ENCODE measurements at places on chromosomes 3 and 15.
A peak's percentile ranks its signal among the peaks of the same experiment; 100 is the strongest.

DNA sequence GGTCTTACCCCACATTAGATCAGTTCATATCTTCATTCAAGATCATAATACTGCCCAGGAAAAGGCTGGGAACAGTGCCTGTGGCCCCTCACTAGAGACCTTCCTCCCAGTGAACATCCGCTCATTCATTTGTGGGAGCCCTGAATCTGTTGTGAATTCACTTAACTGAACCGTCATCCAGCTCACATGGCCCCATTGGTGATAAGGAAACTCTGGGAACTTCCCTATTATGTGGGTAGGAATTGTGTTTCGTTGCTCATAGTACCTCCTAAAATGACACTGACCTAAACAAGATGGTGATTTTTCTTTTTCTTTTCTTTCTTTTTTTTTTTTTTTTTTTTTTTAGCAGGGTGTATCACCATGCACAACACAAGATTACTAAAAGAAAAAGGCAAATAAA is 6.8 kb upstream of the MESP2 start:
- DNase-seq: no peak

- no peak for DNase-seq
These were observed 541.1 kb downstream of the NLGN1 start for GRCh38 chr3:173938616-173939015.

DNA sequence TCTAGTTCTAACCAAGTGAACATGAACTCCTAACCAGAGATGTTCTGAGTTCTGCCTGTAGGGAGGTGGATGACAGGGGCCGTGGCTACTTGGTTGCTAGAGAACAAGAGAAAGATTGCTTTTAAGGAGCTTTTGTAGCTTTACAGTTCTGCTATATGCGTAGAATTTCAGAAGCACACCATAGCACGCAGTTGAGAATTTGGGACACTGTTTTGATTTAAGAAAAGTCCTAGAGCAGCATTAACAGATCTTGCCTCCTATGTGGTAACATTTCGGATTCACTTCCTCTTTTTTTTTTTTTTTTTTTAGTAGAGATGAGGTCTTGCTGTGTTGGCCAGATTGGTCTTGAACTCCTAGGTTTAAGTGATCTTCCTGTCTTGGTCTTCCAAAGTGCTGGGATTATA is 181.7 kb downstream of the TCF12 start:
- DNase-seq: no peak

DNA sequence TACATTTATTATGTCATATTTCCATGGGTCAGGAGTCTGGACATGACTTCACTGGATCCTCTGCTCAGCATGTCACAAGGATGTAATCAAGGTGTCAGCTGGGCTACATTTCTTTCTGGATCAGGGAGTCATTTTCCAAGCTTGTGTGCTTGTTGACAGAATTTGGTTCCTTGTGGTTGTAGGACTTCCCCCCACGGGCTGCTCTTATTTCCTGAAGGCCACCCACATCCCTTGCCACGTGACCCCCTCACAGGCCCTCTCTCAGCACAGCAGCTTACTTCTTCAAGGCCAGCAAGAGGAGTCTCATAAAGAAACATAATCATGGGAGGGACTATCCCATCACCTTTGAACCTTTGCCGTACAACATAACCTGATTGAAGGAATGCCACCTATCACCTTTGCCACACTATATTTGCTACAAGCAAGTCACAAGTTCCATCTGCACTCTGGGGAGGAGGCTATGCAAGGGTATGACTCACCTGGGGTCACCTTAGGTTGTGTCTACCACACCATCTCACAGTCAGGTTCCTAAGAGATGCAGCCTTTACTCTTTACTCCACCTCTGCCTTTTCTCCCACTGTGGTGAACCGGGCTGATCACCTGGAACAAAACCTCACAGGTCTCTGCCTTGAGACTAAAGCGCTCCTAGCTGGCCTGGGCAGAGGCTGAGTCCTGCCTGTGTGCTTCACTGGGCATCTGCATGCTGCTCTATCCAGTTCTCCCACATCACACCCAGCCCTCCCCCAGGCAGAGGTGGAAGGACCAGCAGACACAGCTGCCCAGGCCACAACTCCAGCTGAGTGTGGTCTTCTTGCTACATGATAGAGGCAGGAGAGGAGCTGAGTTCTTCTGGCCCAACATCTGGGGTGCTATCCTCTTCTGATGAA is 13.5 kb downstream of the RAB6B start:
- no peak for DNase-seq

DNA sequence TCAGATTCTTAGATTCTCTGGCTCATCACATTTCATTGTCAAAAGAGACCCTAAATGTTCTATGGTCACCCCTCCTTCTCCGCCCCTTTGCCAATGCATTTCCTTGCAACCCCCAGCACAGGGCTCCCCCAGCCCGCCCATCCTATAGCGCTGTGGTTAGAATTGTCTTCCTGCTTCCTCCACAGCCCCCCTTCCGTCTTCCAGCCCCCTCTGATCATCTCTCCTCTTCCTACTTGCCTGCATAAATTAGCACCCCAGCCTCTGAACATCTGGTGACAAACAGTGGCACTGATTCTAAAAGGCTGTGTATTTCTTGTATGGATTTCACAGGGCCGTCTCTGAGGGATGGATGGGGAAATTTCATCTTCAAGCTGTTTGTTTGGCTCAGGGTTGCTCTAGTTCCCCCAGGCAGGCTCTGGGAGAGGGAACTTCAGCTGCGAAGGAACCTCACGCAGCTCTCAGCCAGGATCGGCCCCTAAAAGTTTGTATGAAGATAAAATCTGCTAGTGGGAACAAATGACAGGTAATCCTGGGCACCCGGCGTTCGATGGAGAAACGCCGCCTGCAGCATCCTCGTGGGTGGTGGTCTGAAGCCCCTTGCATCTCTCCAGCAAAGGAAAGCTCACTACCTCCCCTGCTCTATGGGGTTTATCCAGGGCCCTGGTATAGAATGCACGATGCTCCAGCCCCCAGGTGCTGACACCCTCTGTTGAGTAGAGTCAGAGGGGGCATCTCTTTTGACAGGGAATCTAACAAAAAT is 83.0 kb downstream of the WNT7A start:
- DNase-seq: no peak

- DNase-seq: no peak
These were observed 326.3 kb downstream of the UACA start for GRCh38 chr15:70437089-70437488.

DNA sequence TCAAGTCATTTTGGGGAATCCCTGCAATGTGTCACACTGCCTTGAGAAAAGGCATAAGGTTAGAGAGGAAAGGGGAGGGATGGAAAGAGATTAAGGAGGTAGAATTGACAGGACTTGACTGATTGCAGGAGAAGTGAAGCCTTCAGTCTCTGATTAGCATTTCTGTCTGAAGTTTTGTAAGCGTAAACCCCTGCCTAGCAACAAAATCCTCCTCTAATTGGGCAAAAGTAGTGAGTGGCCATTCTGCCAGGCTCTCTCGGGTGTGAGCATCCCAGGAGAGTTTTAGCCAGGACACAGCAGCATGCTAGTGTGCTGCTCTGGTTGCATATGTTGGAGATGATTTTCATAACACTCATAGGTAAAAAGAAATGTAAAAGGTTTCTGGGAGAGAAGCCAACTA is 117.0 kb upstream of the MRPL3 start:
- DNase-seq: no peak

DNA sequence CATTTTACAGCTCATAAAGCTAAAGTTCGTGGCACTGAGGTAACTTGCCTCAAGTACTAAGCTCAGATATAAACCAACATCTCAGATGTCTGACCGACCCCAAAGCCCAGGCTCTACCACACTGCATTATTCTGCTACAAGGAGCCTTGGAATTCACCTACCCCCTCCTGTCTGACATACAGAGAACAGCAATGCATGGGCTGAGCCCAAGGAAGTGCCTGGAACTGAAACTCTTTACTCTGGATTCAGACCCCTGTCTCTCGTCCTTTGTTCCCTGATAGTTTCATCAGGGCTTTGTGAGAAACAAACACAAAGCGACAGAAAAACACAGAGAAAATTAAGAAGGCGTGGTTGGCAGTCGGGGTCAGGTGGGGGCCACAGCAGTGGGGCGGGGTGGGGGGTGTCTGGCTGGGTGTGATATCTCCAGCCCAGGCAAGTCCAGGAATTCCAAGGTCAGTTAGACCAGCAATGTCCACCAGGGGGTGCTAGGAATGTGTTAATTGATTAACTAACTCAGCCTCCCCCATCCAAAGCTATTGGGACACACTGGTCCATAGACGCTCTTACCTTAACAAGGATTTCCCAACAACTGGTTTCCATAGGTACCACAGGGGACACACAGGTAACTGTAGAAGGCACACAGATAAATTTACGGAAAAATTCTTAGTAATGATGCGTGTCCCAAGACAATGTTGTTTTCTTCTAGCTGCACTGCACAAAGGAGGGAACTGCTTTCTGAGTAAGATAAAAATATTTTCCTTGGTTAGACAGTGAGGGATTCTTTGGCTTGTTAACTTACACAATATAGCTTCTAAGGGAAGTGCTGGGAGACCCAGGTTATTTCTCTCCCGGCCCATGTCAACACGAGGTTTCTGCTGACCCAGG is 18.8 kb upstream of the SSUH2 start:
- peak; percentile 10 for DNase-seq

GRCh38 chr3:178454726-178455125 is 81.5 kb upstream of the KCNMB2 start:
- DNase-seq: no peak

- no peak for DNase-seq
These were observed 76.8 kb upstream of the ARL6 start for GRCh38 chr3:97687734-97688133.

GRCh38 chr15:54599386-54599785 is 597.4 kb downstream of the RSL24D1 start:
- no peak for DNase-seq

DNA sequence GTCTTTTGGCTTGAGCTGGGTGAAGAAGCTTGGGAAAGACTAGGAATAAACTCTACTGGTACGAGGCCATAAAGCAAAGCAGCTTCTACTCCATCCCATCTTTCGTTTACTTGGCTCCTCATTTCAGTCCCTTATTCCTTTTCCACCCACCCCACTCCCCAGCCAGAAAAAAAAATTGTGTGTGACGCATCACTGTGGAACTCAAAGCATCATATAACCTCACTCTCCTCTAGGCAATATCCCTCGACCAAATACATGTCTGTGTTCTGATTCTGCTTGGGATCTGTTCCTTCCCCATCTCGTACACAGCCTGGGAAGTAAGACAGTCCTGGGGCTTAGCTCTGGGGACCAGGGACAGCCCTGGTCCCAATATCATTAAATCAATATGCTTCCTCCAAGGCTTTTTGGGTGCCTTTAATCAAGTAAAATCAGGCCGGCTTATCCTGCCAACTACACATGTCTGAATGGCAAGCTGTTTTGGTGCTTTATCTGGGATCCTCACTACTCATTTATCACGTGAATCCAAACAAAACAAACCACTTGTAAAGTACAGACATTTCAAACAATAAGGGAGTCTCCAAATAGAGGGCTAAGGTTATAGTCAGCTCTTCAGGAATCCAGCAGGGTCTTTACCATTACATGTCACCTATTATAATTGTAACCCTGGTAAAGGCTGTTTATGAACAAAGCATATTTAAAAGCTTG is 74.9 kb upstream of the ZBED2 start:
- DNase-seq: no peak

- no peak for DNase-seq
These were observed 6.2 kb upstream of the ISLR2 start for GRCh38 chr15:74124196-74124595.

GRCh38 chr15:36666228-36666905 is 86.9 kb downstream of the CDIN1 start:
- no peak for DNase-seq

DNA sequence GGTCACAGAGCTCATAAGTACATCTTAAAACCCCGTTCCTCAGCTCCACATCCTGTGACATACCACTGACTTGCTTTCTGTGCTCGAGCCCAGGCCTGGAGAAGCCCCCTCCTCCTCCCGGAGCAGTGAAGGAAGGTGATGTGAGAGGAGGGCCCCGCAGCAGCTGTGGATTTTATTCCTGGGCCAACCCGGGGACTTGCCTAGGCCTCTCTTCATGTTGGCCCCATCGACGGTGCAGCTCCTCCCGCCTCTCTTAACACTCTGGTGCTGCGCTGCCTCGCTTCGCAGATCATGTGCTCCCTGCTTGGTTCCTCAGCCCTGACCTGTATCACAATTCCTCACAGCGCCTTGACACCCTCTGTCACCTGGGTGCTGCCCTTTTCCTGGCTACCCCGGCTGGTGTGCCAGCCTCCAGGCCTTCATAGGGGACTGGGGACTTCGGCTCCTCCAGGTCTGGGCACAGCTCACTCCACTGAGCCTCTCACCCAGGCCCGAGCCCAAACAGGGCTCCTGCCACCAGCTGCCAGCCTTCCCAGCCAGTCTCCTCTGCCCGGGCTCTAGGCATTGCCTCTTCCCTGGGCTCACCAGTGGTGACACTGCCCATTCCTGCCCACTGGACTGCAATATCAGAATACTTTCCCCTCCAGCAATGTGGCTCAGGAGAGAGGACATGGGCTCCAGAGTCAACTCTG is 21.5 kb downstream of the MAGEF1 start:
- no peak for DNase-seq

DNA sequence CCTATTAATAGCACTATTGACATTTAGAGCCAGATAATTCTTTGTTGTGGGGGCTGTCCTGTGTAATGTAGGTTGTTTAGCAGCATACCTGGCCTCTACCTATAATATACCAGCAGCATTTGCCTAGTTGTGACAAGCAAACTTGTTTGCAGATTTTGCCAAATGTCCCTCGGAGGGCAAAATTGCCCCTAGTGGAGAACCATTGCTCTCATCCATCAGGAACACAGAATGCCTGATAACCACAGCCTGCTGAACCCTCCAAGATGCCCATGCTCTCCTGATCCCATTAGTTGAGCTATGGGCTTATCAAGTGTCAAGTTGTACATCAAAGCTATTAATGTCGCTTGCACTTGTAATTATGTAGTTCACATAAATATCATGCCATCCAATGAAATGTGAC is 15.0 kb upstream of the KBTBD8 start:
- DNase-seq: no peak

DNA sequence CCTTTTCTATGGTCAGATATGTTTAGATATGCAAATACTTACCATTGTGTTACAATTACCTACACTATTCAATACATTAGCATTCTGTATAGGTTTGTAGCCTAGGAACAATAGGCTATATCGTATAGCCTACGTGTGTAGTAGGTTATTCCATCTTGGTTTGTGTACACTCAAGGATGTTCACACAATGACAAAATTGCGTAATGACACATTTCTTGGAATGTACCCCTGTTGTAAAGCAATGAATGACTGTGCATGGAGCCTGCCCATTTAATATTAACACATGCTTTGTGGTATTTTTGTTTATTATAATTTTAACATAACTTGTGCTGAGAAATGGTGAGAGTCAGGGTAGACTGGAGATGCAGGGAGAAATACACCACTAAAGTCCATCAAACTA is 154.9 kb downstream of the LEKR1 start:
- DNase-seq: no peak

DNA sequence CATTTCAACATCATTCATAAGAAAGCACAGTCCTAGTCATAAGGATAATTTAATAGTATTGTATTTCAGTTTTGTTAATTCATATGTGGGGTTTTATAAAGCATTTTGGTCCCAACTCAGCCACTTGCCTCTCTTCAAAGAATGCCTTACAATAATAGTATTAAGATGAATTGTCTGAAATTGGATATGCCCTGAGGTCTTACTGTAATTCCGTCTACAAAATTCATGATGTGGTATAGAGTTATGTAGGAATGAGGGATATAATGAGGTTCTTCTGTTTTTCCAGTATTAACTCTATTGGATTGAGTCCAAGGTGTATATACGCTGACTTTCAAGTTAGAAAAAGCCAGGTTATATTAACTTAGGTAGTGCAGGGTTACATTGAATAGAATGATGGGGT is 177.0 kb downstream of the GOLIM4 start:
- DNase-seq: no peak

GRCh38 chr15:70715840-70716485 is 47.4 kb downstream of the UACA start:
- DNase-seq: no peak
